ENCODE measurements at places on chromosomes 6 and 20. TPM values are rescaled to one million over a fixed set of nuclear protein-coding genes. Genes with fewer than 3 reads are reported as not detected.

The NKX2-4 gene
- not detected for total RNA-seq

The IP6K3 gene
- total RNA-seq, result 0.26 TPM

The CCN6 gene
- not detected for total RNA-seq

The BACH2 gene
- total RNA-seq, result 2.6 TPM

The HS3ST5 gene
- total RNA-seq, result 0.26 TPM

The CLDN20 gene
- 0.23 TPM for total RNA-seq

The MRAP2 gene
- 1.9 TPM for total RNA-seq

The ARMC2 gene
- total RNA-seq, result 5.8 TPM

The CARMIL1 gene
- 38.6 TPM for total RNA-seq

The THBD gene
- total RNA-seq, result 11.6 TPM

The LRRC73 gene
- total RNA-seq, result 7.0 TPM

The TCF15 gene
- 0.37 TPM for total RNA-seq

The PDYN gene
- not detected for total RNA-seq

The LGSN gene
- 0.06 TPM for total RNA-seq

The MAFB gene
- 22.5 TPM for total RNA-seq

The ADGB gene
- not detected for total RNA-seq

The CPXM1 gene
- 6.8 TPM for total RNA-seq

The SLC35D3 gene
- not detected for total RNA-seq

The OR2J3 gene
- 0.06 TPM for total RNA-seq

The TSPO2 gene
- 1.0 TPM for total RNA-seq

The LEMD2 gene
- total RNA-seq, result 68.4 TPM

The CCN5 gene
- total RNA-seq, result 1.6 TPM

The FNDC11 gene
- total RNA-seq, result 1.4 TPM

The TGM3 gene
- 1.4 TPM for total RNA-seq

The CNR1 gene
- 3.7 TPM for total RNA-seq

The PACSIN1 gene
- 1.4 TPM for total RNA-seq

The CDK19 gene
- 41.1 TPM for total RNA-seq

The RIMS1 gene
- 22.2 TPM for total RNA-seq

The CENPQ gene
- 3.5 TPM for total RNA-seq

The HCRTR2 gene
- not detected for total RNA-seq

The MTHFD1L gene
- 10.7 TPM for total RNA-seq

The MYLK4 gene
- 0.63 TPM for total RNA-seq

The BCAS1 gene
- total RNA-seq, result 13.2 TPM

The CCDC170 gene
- total RNA-seq, result 0.69 TPM

The PTCHD4 gene
- not detected for total RNA-seq

The SYCP2L gene
- 0.37 TPM for total RNA-seq

The MROH8 gene
- 1.8 TPM for total RNA-seq

The E2F1 gene
- 2.3 TPM for total RNA-seq

The LY6G6D gene
- total RNA-seq, result not detected

The SLC22A1 gene
- 8.9 TPM for total RNA-seq

The MEP1A gene
- total RNA-seq, result not detected

The CCN2 gene
- total RNA-seq, result 315 TPM

The C4B gene
- total RNA-seq, result 155 TPM

The PHIP gene
- total RNA-seq, result 32.0 TPM

The EGFL8 gene
- total RNA-seq, result 13.6 TPM

The NNAT gene
- 6.3 TPM for total RNA-seq

The ADGRB3 gene
- total RNA-seq, result 2.0 TPM

The TFAP2B gene
- not detected for total RNA-seq

The ZNF391 gene
- 1.9 TPM for total RNA-seq

The STK38 gene
- 41.6 TPM for total RNA-seq

The MEI4 gene
- total RNA-seq, result 0.17 TPM

The GGTLC1 gene
- total RNA-seq, result 0.40 TPM

The CLVS2 gene
- total RNA-seq, result 0.06 TPM

All from mucosa of gallbladder (tissue), 1 donor.